Astrocyte of the spinal cord (primary cell): ENCODE measurements at places on chromosomes 3 and 15.

DNA sequence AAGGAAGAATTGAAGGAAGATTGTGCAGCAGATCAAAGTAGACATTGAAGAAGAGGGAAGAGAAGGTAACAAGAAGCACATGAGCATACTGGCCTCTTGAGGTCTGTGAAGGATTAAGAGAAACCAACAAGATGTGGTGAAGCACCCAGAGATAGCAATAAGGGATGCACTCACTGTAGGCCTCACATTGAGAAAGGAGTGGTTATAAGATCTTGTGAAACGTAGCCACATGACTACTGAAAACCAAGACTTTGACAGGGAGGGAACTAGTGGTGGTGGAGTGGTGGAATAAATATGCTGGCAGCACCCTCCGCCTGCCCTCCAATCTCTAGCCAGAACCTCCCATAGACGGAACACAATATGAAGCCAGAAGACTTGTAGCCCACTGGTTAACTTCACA, 651.2 kb downstream of the DIPK2A start:
- DNase-seq: no peak

DNA sequence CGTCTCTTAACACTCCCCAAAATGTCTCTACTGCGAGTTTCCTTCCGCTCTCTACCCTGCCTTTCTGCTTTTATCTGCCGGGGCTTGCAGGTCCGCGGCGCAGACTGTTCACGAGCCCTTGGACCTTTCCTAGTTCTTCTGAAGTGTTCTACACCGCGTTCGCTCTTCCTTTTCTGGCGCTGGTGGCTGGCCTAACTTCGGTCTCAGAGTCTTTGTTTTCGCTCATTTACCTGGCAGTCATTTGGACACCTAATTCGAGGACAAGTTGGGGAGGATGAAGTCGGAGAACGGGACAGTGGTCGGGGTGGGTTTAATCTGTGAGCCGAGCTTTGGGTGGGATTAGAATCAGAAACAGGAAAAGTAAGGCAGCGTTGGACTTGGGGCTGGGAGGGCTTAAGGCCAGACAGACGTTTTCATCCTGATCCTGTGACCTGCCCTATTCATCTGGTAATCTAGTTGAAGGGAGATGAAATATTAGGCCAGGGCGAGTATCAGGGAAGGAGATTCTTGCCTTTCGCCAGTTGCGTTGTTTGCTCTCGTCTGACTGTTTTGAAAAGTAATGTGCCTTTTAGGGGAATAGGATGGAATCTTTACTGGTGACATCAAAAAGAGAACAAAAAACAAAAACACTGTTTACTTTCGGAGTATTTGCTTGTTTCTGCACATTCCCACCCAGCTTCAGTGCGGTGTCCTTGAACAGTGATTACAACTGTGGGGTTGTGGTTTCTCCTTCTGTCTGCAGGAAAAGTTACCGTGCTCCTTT, 1.8 kb downstream of the DIPK2A start:
- DNase-seq: peak; percentile 86

GRCh38 chr3:197882586-197882985, 67.4 kb upstream of the RPL35A start:
- DNase-seq: no peak

DNA sequence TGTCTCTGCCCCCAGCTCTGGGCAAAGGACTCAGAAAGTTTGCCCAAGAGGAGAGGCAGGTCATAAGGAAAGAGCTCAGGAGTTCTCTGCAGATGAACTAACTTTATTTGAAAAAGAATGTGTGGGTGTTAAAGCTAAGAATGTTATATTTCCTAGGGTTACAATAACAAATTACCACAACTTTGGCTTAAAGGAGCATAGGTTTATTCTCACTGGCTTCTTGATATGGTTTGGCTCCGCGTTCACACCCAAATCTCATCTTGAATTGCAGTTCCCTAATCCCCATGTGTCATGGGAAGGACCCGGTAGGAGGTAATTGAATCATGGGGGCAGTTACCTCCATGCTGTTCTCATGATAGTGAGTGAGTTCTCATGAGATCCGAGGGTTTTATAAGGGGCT, 383.7 kb upstream of the CFAP20DC start:
- no peak for DNase-seq

GRCh38 chr3:186453531-186453930, 90.6 kb downstream of the CRYGS start:
- DNase-seq: no peak

DNA sequence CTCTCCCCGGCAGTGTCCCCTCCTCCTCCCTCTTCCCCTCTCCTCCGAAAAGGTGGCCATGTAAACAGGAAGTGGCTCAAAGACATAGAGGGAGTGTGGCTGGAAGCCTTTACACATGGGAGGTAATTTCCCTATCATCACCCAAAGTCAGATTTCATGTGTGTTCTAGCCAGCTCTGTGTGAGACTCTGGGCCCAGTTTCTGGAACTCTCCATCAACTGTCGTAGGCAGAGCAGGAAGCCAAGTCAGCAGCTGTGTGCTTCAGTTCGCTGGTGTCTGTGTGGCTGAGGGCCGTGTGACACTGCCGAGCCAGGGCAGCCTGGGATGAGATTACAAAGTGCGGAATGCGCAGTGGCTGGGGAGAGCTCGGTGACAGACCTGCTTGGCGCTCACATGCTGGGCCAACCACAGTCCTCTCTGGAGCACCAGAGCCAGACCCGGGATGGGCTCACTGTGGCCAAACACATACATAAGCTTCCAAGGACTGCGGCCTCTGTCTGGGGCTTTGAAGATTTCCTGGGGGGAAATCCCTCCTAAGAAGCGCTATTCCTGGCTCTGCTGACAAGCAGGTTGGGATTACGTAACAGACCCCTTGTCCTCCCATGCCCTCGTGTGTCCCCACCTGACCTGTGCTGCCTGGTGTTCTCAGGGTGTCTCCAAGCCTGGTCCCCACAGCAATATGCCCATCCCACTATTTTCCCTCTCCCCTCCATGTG, 50.7 kb downstream of the UMPS start:
- DNase-seq: peak; percentile 61

DNA sequence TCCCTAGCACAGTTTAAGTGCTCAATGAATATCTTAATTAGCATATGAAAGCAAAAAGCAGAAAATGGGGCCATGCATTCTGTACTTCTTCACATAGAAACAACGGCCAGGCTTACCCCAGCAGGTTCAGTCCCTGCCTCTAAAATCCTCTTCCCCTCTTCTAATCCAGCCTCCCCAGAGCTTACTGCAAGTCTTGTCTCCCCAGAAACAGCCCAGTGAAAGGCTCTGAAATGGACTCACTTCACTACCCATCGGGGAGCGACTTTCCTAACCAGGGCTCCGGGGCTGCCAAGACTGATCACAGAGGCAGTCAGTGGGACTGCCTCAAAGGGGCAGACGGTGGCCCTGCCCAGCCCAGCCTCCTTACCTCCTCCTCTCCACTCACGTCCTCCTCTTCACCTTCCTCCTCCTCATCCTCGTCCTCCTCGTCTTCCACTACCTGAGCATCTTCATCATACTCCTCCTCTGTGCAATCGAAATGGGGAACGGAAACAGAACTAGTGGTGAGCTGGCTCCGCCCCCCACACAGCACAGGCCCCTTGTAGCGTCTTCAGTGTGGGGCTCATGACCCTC, 38.0 kb downstream of the ANP32A start:
- no peak for DNase-seq

DNA sequence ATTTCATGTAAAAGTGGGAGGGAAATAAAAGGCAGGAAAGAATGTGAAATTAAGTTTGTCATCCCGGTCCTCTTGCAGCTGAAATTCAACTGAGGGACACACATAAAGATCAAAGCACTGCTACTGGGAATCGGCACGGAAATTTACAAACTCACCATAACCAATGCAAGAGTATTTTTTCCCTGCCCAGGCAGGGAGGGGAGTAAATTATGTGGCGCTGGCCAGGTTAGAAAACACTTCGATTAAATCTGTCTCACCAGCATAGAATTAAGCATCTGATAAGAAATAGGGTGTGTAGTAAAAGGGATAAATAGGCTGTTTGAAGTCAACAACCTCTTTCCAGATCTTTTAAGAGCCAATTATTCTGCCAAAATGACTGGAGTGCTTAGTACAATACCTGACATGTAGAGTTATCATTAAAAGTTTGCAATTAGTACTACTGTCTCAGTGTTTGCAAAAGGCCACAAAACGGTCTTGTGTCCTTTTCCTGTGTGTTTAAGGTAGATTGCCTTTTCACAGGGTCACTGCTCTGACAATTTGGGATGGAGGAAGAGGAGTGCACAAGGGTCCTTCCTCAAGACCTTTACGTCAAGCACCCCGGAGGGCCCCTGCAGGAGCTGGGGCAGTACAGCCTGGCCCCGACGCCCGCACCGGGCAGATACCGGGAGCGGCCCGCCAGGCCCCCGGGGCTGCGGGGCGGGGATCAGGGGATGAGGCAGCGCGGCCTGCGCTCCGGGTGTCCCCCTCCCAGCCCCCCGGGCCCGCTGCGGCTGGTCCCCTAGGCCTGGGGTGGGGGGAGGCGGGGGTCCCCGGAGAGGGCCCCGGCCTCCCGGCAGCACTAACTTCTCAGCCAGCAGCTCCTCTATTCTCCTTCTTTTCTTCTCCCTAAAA, 651 bp downstream of the UBA3 start:
- no peak for DNase-seq

DNA sequence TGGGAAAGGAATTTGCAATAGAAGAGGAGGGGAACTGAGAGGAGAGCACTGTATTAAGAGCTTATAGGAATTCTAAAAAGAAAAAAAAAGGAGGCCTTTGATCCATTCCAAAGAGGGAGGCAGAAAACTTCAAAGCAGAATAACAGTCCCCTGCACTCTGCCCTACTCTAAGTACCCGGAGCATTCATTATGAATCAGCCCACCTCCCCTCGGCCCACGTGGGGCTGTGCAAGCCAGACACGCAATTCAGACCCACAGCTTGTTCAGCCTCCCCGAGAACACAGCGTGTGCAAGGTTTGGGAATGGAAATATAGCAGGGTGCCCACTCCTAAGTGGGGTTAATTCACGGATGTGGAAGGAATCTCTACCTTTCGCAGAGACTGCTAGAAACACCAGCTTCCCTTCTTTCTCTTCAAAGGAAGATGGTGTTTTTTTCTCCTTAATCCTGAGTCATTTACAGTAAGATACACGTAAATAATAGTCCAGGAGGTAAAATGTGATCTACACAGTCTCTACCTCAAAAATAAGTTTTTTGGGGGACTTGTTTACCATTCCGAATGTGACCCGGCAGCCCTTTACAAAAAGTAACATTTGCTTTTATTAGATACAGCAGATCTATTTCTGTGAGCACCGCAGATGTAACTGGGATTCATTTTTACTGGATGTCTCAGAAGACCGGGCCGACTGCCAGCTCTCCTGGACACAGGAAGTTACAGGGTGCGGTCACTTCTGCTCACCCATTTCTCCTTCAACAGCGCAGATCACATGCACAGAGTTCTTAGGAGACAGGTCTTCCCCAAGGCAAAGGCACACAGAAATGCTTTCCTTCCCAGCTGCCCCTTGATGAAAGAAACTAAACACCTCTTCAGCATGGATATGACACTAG, 768.5 kb upstream of the CFAP20DC start:
- DNase-seq: peak; percentile 98

GRCh38 chr3:150483226-150483625, 63.1 kb downstream of the SERP1 start:
- DNase-seq: no peak

GRCh38 chr3:195207056-195207455, 63.9 kb downstream of the XXYLT1 start:
- DNase-seq: no peak

GRCh38 chr3:105974381-105974780, 105.6 kb upstream of the CBLB start:
- DNase-seq: no peak

DNA sequence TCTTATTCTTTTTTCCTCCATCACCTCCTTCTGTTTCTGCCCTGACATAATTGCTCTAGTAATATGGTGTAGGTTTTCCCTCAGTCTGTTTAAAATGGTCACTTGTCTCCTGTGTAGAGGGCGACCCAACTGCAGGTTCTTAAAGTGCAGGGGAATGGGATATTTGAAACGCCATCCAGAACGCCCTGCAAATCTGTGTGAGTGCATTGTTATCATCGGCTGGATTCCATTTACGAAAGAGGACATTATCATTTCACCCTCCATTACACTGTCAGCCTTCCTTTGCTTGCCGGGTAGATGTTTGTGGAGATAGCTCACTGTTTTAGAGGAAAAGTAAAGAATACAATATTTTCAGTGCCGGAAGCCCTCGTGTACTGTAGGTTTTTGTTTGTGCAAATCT, 354.0 kb downstream of the LRTM1 start:
- no peak for DNase-seq

- DNase-seq: peak; percentile 86
Observed at GRCh38 chr3:146163584-146163983, 2.6 kb upstream of the PLOD2 start.

- DNase-seq: no peak
Observed at GRCh38 chr3:34077417-34078195, 279.2 kb downstream of the PDCD6IP start.

DNA sequence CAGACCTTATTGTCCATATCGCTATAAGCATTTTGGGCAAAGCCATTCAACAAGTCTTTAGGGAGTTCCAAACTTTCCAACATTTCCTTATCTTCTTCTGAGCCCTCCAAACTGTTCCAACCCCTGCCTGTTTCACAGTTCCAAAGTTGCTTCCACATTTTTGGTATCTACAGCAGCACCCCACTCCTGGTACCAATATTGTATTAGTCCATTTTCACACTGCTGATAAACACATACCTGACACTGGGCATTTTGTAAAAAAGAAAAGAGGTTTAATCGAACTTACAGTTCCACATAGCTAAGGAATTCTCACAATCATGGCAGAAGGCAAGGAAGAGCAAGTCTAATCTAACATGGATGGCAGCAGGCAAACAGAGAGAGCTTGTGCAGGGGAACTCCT, 834.1 kb upstream of the GBE1 start:
- no peak for DNase-seq

GRCh38 chr3:135041601-135042000, 246.5 kb downstream of the EPHB1 start:
- no peak for DNase-seq
